ENCODE measurements at places on chromosomes 1 and 21. TPM values are rescaled to one million over a fixed set of nuclear protein-coding genes. Genes with fewer than 3 reads are reported as not detected.

Gene GPR37L1
- total RNA-seq, result not detected

DNA sequence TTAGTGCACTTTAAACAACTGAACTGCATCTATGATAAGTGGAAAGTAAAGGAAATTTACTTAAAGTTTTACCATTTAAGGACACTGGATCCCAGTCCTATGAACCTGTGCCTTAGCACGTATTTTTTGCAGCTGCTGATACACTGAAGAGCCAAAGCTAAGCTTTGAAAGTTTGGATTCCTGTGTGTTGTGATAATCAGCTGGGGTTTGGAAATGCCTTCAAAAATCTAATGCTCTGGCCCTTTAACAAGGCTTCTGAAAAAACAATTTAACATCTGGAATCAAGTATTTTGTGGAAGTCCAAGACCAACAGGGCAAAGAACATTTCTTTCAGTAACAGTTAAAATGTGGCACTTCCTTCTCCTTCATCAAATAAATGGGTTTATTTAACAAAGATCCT lies 51.8 kb downstream of the DDAH1 start:
- no peak for DNase-seq

DNA sequence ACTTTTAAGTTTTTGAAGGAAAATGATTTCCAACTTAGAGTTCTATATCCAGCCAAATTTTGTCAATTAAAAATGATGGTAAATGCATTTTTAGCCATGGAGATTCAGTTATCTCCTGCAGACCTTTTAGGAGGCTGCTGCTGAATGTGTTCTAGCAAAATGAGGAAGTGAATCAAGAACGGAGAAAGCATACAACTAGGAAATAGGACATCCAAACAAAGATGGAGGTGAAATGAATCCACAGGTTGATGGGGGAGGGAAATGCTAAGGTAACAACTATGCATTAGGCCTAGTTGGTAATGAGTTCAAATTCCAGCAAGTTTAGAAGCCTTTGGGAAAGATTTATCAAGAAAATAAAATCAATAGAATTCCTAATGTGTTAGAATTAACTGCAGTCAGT lies 80.5 kb downstream of the FNBP1L start:
- no peak for DNase-seq

DNA sequence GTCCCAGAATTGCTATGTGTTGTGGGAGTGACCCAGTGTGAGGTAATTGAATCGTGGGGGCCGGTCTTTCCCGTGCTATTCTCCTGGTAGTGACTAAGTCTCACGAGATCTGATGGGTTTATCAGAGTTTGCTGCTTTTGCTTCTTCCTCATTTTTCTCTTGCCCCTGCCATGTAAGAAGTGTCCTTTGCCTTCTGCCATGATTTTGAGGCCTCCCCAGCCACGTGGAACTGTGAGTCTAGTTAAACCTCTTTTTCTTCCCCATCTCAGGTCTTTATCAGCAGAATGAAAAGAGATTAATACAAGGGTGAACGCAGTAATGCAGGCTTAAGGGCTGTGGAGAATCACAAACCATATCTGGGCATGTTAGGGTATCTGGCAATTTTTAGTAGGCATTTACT lies 624.0 kb downstream of the USP25 start:
- no peak for DNase-seq

Measured in MG63 (cell line).